ENCODE measurements at places on chromosomes 5 and 9.

- DNase-seq = peak; percentile 9
These were observed 206.5 kb downstream of the DAB2IP start for GRCh38 chr9:121857928-121858327.

DNA sequence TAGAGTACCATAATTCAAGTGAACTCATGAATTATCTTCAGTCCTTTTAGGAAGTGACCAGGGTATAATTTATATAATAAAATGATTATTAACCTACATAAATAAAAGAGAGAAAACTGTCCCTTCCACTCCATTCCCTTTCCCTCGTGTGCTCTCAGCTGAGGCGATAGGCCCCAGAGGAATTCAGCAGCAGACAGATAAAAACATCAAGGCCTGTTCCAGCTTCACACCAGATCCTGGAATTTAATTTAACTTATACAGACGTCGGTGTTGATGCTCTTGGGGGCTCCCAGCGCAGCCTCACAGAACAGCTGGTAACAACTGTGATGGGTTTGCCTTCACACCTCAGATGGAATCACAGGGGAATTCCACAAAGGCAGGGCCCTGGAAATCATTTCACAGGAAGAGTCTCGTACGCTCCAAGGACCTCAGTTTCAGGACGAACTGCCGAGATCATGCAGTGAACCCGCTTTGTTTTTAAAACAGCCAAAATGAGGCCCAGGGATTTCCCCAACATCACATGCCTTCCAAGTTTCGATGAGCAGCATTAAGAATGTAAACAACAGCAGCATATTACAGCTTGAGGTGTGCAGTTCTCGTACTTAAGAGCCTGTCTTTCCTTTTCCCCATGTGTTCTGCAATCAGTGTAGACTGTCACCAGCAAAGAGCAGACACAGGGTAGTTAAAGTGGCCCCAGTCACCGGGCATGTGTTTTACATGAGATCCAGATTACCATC is 73.6 kb upstream of the ALDH1B1 start:
- no peak for DNase-seq

GRCh38 chr5:61401726-61402125 is 69.7 kb downstream of the ZSWIM6 start:
- DNase-seq = peak; percentile 20

DNA sequence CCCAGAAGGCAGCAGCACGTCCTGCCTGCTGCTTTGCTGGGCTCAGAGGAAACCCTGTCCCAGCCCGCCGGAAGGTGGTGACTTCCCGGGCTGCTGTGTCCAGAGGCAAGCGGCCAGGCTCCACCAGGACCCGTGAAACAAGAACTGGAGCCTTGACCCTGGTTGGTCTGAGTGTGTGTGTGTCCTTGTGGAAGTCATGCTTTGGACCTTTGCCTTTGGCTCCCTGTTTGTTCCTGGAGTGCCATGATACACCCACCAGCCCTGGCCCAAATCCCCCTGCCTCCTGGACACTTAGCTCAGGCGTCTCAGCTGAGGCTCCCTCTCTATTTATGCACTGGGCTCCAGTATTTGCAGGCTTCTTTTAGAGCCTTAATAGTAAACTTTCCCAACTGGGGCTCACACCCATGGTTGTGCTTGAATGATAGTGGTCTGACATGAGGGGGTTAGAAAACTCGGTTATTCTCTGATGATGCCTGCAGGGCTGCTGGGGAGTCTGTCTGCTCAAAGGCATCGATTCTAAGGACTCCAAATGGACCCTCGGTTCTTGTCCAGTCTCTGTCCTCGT is 72.2 kb downstream of the C9orf50 start:
- DNase-seq = no peak

DNA sequence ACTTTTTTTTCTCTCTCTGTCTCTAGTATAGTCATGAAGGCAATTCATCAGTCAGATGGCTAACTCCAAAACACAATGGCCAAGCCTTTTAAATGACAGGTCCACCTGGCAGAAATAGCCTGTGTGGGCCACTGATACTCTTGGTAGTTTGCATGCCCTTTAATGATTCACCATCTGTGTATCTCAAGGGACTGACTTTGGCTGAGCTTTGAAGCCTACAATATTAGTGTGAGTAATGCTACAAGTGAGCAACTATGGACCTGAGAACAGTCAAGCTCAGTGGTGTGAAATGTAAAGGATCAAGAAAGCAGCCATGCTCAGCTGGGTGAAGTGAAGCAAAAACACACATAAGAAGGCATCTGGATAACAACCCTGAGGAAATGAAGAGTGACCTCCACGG is 506.9 kb downstream of the TLE1 start:
- no peak for DNase-seq

GRCh38 chr9:69949396-69949795 is 94.3 kb upstream of the MAMDC2 start:
- DNase-seq = no peak

DNA sequence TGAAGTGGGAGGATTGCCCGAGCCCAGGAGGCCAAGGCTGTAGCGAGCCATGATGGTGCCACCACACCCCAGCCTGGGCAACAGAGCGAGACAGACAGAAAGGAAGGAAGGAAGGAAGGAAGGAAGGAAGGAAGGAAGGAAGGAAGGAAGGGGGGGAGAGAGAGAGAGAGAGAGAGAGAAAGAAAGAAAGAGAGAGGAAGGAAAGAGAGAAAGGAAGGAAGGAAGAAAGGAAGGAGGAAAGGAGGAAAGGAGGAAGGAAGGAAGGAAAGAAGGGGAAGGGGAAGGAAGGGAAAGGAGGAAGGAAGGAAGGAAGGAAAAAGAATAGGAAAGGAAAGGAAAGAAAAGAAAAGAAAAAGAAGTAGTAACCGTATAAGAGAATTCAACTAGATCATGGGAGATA is 20.8 kb upstream of the LHFPL2 start:
- DNase-seq = no peak

DNA sequence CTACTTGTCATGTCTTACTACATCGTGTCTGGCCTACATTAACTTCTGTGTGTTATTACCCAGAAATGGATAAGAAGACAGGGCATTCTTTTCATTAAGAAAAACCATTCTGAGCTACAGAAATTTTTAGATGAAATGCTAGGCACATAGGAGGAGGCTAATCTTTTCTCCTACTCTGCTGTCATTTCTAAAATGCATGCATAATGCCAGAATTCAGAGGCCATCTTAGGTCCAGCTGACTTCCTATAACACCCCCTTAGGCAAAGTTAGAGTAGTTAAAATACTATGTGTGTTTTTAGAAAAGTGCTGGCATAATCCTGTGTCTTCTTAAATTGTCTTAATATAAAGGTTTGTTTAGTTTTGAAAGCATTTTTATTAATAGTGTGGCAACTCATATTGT is 352.6 kb downstream of the CSNK1G3 start:
- no peak for DNase-seq

DNA sequence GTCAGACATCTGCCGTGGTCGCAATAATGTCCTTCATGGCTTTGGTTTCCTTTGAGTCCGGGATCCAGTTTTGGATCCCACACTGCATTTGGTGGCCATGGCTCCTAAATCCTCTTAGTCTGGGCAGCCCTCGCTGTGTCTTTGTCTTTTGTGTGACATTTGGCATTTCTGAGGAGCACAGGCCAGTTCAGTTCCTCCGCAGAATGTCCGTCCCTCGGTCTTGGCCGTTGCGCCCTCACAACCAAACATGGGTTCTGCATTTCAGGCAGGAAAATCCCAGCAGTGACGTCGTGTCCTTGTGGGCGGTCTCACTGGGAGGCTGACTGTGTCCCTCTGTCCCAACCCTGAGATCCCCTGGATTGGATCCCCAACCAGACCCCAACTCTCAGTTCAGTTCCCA is 172.9 kb upstream of the PPP1R26 start:
- no peak for DNase-seq

- DNase-seq = no peak
These were observed 385.2 kb upstream of the KLF4 start for GRCh38 chr9:107874591-107875369.

DNA sequence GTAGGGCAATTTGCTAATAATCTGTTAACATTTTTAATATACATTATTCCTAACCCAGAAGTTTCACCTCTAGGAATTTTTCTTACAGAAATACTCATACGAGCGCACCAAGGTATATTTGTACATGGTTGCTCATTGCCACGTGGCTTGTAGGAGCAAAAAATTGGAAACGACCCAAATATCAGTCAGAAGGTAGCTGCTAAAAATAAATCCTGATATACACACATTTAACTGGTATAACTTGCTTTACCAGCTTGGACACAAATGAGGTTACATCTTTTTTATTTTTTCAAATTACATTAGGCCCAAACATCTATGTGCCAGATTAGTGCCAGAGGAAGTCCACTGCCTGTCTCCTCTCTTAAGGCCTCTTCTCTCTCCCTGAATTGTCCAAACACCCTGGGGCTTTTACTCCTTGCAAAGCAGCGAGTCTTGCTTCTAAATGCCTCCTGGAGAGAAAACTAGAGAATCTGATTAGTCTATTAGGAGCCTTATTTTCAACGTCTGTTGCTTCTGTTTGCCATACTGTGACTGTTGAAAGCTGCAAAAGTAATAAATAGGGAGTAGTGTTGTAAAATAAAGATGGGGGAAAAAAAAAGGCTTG is 92.0 kb upstream of the SSBP2 start:
- no peak for DNase-seq

GRCh38 chr9:110638381-110638954 is 30.1 kb upstream of the MUSK start:
- peak; percentile 56 for DNase-seq

DNA sequence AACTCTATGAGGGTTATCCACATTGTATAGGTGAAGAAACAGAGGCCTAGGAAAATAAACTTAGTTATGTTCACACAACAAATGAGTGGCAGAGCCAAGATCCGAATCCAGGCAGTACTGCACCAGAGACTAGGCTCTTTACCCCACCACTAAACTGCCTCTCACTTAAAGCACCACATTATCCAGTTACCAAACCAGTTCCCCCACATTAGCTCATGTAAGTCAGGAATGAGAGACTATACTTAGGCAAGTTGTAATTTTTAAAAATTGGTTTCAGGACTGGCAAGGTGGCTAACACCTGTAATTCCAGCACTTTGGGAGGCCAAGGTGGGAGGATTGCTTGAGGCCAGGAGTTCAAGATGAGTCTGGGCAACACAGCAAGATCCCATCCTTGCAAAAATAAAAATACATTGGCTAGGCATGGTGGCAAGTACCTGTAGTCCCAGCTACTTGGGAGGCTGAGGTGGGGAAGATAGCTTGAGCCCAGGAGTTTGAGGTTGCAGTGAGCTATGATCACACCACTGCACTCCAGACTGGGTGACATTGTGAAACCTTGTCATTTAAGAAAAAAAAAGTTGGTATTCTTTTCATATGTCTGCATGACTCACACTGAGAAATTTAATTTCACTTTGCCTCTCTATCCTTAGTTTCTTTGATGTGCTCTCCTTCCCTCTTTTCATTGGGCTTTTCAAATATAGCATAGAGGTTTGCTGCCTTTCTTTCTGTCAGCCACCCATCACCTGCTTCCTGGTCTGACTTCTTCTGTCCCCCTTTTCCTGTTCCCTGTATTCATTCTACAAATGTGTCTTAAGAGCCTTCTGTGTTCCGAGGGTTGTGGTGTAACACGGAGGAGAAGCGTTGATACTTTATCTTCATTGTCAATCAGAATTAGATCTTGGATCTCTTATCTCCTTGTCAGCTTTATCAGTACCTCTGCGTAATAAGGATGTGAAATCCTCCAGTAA is 64.7 kb downstream of the ERMP1 start:
- DNase-seq = peak; percentile 52

DNA sequence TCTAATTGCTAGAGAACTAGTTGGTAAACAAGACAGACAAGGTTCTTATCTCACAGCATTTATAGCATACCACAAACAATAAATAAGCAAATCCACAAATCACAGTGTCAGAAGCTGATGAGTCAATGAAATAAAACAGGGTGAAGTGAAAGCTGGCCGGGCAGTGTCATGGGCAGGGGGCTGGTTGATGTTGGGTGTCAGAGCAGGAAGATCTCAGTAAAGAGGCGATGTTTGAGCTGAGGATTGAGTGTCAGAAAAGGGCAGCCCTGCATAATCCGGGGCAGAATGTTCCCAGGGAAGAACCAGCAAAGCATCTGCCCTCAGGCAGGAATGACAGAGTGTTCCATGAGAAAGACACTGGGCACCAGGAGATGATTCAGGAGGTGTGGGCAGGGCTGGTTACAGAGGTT is 183.4 kb downstream of the GOLPH3 start:
- DNase-seq = no peak

GRCh38 chr9:87872079-87872624 is 10.5 kb upstream of the SPATA31E1 start:
- no peak for DNase-seq

GRCh38 chr9:94147776-94148175 is 63.5 kb downstream of the PTPDC1 start:
- DNase-seq = no peak

DNA sequence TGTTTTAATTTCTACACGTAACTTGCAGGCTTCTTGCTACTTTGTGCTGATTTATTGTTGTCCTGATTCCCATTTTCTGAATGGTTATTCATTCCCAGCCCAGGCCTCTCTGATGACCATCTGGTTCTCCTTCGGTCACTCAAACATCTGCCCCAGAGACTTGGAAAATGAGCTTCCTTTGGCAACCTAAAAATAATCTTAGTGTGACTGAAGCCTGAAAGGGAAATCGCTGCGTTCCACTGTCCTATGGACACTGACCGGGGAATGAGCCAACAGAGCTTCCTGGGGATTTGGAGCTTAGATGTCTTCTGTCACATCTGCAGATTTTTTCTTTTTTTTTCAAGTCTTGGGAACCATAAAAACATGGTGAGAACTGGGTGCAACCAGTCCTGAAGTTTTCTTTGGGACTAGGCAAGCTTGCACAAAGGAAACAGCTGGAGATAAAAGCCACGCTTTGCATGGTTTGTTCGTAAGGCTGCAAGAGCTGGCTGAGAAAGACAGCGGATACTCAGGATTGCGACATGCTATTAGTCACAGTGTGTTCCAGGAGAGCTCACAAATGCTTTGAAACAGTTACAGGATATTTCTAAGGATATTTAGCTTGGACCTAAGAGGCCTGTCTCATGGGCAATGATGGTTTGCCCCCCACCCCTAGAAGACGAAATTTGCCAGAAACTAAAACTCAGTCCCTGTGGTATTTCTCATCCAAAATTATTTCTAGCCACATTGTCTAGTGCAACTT is 146.2 kb downstream of the GOLPH3 start:
- DNase-seq = peak; percentile 58

Data from hematopoietic multipotent progenitor cell treated with erythropoietin and hydrocortisone succinate and interleukin-3 and kit ligand, for 6 days (in vitro differentiated cells).